Nasal cavity respiratory epithelium epithelial cell of viscerocranial mucosa (primary cell): ENCODE measurements at places on chromosomes 6 and 20. TPM values are rescaled to one million over a fixed set of nuclear protein-coding genes. Genes with fewer than 3 reads are reported as not detected.

TPD52L1 gene
- 229 and 324 TPM in 2 replicates for total RNA-seq

ARG1 gene
- total RNA-seq = under 0.01 TPM in 1 of 2 replicates, not detected in the other

SYS1 gene
- 17.4 and 22.1 TPM in 2 replicates for total RNA-seq

LIME1 gene
- 1.0 and 4.3 TPM in 2 replicates for total RNA-seq

TNFRSF21 gene
- total RNA-seq = 40.7 and 138 TPM in 2 replicates

BTNL2 gene
- 0.34 TPM in 1 of 2 replicates, not detected in the other for total RNA-seq
